ENCODE measurements at places on chromosomes 5 and 9.

DNA sequence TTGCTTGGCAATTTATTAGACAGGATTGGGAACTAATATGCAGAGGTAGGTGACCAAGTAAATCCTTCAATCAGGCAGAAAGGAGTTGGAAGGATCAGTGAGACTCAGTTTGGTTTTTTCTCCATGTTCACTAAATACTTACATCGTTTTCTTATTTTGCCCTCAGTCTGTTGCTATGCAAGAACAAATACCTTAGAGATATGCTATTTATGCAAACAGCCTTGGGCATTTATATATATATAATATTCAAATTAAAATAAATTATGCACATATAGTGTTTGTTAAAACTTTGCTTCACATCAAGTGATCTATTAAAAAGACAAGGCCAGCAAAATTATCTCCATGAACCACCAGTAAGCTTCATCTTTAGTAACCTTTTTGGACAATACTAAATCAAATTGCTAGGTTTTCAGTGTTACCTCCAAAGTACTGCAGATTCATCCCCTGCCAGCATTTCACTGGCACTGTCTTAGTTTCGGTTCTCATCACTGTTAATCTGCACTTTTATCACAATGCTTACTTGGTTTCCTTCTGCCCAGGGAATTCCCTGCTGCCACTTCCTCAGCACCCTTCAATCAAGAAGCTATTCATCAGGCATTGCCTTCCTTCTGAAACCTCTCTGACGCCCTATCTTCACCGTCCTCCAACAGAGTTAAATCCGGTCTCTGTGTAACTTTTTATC is 26.0 kb upstream of the LIFR start:
- peak; percentile 43 for DNase-seq

DNA sequence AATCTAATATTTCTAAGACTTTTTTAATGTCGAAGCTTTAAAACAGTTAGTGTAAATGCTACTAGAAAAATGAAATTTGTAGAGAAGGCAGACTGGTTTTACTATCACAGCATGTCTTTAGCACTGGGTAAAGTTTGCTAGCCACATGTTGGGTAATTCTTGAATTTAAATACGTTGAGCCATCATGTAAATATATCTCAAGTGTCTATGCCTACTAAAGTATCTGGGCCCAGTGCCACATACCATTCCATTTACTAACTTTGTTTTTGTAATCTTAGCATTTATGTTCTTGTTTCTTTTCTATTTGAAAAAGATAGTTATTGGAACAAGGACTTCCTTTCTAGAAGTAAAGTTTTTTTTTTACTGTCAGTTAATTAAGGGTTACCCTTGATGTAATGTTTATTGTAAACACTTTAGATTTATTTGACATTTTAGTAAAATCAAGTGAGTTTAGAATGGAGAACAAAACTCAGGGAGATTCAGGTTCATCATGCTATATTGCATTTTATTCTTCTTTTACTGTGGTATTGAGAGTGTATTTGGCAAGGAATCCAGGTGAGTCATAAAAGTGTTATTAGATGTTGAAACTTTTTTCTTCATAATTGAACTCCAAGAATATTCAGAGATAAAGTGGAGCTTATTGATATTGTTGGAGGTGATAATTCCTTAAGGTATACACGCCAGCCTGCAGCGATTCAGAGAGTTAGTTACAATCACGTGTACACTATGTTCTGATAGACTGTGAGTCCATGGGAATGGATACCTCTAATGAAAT is 182.4 kb downstream of the CCDC171 start:
- DNase-seq = no peak

- DNase-seq = no peak
These were observed 86.7 kb upstream of the SPATA31C2 start for GRCh38 chr9:88224938-88225337.

DNA sequence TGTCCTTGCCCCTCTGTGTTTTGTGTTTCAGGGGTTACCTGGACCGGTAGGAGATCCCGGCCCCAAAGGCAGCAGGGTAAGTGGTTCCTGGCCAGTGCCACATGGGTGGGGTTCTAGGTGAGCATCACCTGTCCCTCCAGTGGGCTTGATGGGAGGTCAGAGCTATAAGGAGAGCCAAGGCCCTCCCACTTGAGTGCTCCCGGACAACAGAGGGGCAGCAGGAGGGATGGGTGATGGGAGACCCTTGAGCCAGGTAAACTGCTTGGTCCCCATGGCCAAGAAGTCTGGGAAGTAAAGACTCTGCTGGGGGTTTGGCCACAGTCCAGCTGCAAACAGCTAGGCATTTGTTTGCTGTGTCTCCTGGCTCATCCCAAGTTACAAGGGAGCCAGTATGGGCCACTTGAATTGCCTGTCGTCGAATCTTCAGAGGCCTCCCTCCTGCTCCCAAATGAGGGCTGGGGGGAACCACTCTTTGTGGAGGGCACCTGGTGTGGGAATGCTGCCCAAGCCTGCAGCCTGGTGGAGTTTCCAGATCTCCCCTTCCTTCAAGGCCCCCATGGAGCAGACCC is 51.0 kb downstream of the COL27A1 start:
- no peak for DNase-seq

- peak; percentile 81 for DNase-seq
These were observed 186.3 kb downstream of the NR3C1 start for GRCh38 chr5:143217065-143217803.

DNA sequence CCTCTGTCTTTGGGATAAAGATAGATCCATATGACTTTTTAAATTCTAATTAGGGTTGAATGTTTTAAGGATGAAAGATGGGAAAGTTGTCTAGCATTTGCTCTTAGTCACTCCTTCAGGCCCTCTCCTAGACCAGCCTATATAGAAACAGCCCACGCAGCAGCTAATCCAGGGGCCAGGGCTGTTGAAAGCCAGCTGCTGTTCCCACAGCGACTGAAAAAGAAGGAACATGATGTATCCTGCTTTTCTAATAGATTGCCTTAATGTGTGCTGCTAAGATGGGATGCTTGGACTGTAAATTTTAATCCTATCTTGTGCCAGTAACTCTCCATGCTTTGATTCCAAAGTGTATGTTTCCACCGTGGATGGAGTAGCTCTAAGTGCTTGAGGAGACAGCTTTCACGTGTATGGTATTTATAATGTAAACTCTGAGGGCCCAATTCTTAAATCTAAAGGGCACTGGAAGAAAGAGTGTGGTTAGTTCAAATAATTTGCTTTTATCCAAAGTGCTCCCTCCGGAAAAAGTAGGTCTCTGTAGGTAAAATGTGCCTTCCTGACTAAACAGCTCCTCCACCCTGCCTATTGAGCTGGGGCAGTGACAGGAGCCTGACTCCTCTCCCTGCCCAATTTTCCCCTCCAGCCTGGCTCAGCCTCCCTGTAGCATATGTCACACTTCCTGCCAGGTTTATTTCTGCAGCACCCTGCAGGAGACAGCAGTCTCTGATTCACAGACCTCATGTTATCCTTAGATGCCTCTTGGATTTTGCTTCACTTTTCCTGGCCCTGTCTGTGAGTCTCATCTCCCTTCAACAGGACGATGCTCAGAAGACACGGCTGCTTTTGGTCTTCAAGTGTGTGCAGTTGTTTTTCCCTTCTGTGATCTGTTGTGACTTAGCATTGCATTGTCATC is 33.2 kb downstream of the SLC36A1 start:
- no peak for DNase-seq

- DNase-seq = no peak
These were observed 19.4 kb upstream of the FCN1 start for GRCh38 chr9:134937164-134937555.

DNA sequence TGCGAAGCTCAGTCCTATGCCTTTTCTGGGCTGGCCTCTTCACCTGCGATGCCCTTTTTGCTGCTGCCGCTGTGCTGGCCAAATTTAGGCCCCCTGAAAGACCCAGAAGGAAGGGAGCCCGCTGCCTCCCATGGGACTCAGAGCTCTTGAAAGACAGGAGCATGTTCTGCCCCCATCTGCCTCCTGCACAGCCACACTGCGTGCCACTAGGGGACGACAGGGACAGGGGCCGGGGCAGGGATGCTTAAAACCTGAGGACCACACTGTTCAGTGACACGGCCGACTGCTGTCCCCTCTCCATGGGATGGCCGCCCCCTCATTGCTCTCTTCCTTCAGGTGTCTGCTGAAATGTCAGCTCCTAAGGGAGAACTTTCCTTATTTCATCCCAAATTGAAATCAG is 132.4 kb downstream of the ADAMTS2 start:
- no peak for DNase-seq

DNA sequence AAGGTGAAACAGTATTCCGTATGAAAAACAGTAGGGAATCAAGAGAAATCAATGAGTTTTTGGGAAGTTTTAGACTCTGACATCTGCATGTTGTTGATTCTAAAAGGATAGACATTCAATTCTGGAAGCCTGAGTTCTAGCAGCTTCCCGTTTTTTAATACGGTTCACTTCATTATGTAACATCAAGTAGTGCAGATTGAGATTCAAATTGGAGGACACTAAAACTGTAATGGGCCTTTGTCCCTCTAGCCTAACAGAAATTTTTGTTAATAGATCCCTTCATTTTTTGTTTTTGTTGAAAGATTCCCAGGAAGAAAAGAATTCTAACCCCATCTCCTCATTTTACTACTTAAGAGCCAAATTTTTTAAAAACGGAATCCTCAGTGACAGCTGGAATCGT is 384.6 kb downstream of the SH3GL2 start:
- DNase-seq = no peak

DNA sequence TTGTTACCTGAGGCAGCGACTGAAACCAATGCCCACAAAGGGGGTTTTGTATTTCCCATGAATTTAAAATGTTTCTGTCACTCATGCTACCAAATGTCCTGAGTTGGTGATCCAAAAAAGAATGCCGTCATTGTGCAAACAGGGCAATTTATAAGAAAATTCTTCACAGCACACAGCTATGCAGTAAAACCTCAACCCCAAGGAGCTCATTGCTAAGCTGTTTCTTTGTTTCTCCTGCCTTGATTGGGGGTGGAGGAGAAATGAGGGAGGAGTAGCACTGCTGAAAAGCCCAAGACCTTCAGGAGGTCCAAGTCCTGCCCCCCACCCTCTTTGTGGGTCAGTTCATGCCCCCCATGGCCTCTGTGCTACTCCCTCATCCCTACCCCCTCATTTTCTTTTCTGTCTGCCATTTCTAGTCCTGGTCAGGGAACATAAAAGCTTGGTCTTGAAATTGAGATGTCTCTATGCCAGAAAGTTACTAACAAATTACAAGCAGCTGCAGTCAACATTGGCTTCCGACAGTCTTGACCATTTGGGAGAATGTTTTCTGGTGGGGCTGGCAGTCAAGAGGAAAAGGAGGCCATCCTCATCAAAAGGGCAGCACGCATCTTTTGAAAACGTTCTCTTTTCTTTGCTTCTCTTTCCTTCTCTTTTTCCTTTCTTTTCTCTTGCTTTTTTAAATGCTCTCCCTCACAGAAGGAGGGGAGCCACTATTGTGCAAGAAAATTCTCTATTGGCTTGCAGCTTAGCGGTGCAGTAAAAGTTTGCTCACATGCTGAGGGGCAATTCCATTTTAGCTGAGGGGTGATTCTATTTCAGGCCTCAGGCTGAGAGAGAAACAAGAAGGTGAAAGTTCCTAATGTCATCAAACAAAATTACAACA is 133.3 kb downstream of the GCNT1 start:
- DNase-seq = no peak

- no peak for DNase-seq
These were observed at the start of gene PTCH1 for GRCh38 chr9:95516734-95517558. Gene PTCH1 (minus strand): TSS chr9:95516971.

DNA sequence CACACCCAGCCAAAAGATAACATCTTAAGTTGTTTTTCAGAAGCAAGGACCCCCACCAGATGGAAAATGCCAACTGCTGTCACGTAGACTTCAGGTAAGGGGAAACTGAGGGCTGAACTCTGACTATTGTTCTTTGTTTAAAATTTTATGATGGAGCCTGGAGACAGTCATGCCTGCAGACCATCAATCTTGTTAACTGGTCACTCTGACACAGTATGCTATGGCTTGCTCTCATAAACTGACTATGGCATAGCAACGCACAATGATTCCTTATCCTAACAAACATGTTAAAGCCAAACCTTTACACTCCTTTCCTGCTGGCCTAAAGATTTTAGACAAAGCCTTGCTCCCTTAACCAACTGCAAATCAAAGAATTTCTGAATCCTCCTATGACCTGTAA is 43.6 kb upstream of the GOLM1 start:
- no peak for DNase-seq

DNA sequence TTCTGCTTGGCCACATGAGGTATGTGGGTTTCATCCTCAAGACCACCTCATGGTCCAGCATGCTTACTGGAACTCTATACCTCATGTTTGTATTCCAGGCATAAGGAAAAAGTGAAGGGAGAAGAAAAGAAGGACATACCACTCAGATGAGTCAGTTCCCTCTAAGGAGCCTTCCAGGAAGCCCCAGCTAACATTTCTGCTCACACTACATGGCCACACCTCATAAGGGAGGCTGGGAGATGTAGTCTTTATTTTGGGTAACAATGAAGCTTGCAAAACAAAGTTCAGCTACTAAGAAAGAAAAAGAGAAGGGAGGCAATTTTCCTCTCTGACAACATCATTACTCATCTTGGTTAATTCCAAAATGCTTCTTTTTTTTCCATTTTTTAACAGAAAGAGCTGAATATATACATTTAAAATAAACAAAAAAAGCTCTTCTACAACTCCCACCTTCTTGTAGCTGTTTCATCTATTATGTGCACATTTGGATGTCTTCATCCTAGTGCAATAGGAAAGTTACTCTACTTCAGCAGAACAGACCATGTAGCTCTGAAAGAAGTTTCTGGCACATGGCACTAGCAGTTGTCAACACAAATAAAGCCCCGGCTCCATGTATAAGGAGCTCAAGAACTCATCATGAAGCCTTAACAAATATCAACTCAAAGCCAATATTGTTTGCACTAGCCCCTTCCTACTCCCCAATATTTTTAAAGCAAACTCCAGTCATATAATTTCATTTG is 123.6 kb upstream of the CCDC112 start:
- DNase-seq = peak; percentile 89

- DNase-seq = no peak
These were observed 889.3 kb downstream of the MAT2B start for GRCh38 chr5:164394686-164395194.

- no peak for DNase-seq
These were observed 11.6 kb downstream of the NAIP start for GRCh38 chr5:71013575-71013974.

DNA sequence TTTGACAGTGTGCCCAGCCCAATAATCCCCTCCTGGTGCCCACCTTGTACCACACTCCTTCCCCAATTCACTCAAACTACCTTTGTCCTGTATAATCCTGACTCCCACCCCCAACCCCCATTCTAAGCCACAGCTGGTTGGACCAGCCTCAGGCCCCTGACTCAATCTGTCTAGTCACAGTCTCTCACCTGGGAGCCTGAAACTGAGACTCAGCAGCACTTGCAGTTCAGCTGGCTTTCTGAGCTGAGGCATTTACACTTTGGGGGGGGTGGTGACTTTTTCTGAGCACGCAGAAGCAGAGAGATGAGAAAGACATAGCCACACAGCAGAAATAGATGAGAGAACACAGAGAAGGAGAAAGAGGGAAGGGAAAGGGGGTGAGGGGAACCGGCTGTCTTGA is 247.3 kb downstream of the MAN2A1 start:
- DNase-seq = no peak

GRCh38 chr9:95508968-95509850 is 7.6 kb downstream of the PTCH1 start:
- DNase-seq = peak; percentile 29

DNA sequence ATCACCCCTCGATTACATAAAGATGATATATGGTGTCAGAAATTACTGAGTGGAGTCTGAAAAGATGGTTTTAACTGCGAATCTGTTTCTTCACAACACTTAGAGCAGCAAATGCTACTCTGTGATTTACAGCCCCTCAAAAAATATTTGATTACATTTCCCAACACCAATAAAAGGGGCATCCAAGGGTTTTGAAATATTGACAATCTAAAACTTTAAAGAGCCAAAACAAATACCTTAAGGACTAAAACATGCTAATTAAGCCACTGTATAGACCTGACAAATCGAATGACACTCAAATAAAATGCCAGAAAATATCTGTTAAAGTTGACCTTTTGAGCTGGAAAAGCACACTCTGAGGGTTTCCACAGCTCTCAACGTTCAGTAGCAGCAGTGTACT is 73.2 kb downstream of the ELAVL2 start:
- no peak for DNase-seq

Measured in suppressor macrophage treated with lipopolysaccharide for 4 hours (primary cell).